ENCODE measurements at places on chromosomes 4 and X. TPM values are rescaled to one million over a fixed set of nuclear protein-coding genes. Genes with fewer than 3 reads are reported as not detected.

The PLA2G12A gene
- total RNA-seq, result 31.2 TPM

The COX7B2 gene
- total RNA-seq, result not detected

- DNase-seq, result no peak
These were observed 1481.1 kb downstream of the STIM2 start for GRCh38 chr4:28341784-28342183.

DNA sequence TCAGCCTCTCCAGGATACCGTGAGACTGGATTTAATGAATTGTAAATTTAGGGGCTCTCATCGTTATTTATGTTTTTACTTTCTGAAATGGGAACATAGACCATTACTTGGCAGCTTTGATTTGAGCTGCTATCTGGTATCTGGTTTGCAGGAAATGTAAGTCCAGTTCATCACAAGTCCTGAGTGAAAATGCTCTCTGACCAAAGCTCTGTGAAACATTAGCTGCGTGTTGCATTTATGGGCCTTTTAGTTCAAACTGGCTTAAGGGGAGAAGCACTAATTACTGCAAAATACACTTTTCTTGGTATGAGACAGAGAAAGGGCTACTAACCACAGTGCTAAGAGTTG, 420 bp downstream of the CC2D2A start:
- DNase-seq, result no peak

The TMEM187 gene
- total RNA-seq, result 6.2 TPM

Measured in activated naive CD8-positive, alpha-beta T cell treated with anti-CD3 and anti-CD28 coated beads for 36 hours (primary cell).